ENCODE measurements at places on chromosomes 5 and 9. TPM values are rescaled to one million over a fixed set of nuclear protein-coding genes. Genes with fewer than 3 reads are reported as not detected.

The ENTPD2 gene
- total RNA-seq, result 3.8 TPM

The ACSL6 gene
- total RNA-seq, result 0.86 TPM

The IQGAP2 gene
- total RNA-seq, result 25.0 TPM

The CARD19 gene
- 26.4 TPM for total RNA-seq

The GAS1 gene
- 0.22 TPM for total RNA-seq

The PKD2L2 gene
- total RNA-seq, result not detected

The ABO gene
- 3.3 TPM for total RNA-seq

The RORB gene
- not detected for total RNA-seq

The OSMR gene
- 76.4 TPM for total RNA-seq

The NUTM2G gene
- not detected for total RNA-seq

The PCDHB7 gene
- 0.37 TPM for total RNA-seq

The ZNF883 gene
- 2.2 TPM for total RNA-seq
